ENCODE measurements at places on chromosomes 1 and 21.

DNA sequence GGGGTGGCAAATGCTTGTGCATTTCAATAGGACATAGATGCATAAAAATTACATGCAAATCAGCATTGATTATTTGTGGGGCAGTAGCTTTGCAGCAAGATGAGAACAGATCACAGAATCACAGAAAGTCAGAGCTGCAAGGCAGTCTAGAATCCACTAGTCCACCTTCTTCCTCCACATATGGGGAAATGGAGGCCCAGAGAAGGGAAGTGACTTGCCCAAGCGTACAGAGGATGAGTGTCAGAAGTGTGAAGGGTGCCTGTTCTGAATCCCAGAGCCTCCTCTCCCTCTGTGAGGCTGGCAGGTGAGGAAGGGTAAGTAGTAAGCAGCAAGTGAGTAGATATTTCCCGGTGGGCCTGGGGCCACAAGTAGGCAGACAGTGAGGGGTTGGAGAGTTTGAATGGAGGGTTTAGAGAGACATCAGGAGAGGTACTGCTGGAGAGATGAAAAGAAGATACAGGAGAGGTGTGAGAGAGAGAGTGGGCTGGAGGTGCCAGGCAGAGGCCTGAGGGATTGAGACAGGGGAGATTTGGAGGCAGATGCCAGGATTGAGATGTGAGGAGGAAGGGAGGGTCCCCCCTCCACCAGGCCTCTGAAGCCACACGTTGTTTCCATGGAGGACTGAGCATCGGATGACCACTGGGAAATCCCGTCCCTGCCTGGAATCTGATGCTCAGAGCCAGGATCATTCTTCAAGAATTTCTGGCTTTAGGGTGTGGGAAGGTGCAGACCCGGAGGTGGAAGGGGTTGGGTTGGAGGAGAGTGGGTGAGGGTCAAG lies 4.8 kb upstream of the MYOG start:
- DNase-seq: no peak
- no peaks in the 10 kb centered on the region for H3K36me3 ChIP-seq
- no peaks in the 10 kb centered on the region for H3K4me1 ChIP-seq
- no peak overlapping the region for H3K27ac ChIP-seq
- no peaks in the 10 kb centered on the region for H3K27me3 ChIP-seq

DNA sequence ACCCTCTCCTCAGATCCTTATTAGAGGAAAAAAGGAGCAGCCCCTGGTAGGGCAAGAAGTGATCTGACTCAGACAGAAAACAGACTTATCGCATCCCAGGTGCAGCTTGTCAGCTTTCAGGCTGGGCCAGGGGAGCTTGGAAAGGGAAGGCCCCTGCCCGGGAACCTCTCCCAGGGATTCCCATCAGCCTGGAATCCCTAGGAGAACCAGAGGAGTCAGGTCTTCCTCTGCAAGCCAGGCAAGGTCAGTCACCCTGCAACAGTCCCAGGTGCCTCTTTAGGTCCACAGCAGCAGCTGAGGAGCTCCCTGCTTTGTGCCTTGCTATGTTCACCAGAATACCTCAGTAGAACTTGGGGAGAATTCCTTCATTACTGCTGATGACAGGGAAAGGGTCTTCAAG lies 2.9 kb upstream of the PRAMEF12 start:
- no peaks in the 10 kb centered on the region for H3K27me3 ChIP-seq
- no peak for DNase-seq
- no peak overlapping the region for H3K27ac ChIP-seq
- no peaks in the 10 kb centered on the region for H3K4me1 ChIP-seq

DNA sequence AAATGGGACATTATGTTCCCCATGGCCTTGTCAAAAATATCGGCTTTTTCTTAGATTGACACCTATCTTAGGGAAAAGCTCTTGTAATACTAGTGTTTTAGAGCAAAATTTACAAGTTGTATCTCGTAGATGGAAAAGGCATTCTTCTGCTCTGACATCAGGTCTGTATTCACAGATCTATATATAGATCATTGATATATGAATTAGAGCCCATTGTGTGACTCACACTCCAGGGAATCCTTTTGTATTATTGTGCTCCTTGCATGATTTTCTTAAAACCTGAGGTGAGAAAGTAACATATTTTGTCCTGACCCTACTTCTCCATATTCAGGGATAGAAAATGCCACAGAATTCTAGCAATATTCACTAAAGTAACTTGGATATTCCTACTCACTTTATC lies 1160.8 kb upstream of the B3GALT2 start:
- H3K4me1 ChIP-seq: no peaks in the 10 kb centered on the region
- DNase-seq: no peak
- no peak overlapping the region for H3K27ac ChIP-seq

DNA sequence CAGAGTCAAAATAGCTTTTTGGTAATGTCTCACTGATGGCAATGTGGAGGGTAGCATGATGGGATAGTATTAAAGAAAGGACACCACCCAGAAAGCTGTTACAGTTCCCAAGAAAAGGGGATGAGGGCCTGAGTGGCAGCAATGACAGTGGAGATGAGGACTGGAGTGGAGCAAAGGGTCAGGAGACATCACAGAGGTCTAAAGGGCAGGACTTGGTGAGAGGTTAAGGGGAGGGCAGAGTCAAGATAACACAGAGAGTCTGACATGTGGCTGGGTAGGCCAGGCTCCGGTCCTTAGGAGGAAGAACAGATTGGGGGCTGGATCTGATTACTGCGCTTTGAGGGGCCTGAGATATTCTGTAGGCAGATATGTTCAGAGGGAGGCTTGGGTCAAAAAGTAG lies 19.3 kb downstream of the ELF3 start:
- no peak for DNase-seq
- H3K27ac ChIP-seq: no peak overlapping the region
- no peaks in the 10 kb centered on the region for H3K36me3 ChIP-seq
- H3K4me1 ChIP-seq: no peaks in the 10 kb centered on the region
- no peaks in the 10 kb centered on the region for H3K27me3 ChIP-seq

DNA sequence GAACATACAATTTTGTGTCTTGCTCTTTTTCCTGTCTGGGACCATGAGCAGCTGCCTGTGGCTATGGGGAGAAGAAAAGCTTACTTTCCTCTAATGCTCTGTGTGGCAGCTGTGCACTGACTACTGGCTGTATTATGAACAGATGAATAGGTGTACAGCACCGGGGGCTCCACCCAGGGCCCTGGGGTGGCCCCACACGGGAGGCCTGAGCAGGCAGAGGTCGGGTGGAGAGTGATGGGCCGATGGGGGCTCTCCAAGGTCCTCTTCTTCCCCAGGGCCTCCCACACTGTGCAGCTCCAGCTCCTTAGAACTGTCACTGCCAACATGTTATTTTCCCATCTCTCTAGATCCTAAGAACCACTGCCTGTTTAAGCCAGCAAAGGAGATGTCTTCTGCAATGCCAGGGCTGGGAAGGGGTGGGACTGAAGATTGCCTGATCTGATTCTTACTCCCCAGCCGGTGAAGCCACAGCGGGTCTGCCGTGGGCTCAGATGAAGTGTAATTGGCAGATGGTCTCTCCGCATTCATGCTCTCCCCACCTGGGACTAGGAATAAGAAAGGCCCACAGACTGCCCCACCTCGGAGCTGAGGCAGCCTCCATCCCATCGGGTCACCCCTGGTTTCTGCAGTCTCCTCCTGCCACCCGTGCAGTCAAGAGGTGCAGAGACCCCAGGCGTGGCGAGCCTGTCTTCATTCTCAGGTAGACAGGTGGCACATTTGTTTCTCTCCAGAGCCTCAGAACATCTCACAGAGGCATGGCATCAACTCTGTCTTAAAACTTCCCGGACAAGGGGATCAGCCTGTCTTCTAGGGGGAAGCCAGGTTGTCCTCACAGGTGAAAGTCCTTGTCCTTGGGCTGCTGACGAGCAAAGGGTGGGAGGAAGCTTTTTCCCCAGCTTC lies 186.5 kb upstream of the GALNT2 start:
- no peaks in the 10 kb centered on the region for H3K36me3 ChIP-seq
- H3K4me1 ChIP-seq: no peaks in the 10 kb centered on the region
- no peak overlapping the region for H3K4me3 ChIP-seq
- no peak overlapping the region for H3K27ac ChIP-seq

DNA sequence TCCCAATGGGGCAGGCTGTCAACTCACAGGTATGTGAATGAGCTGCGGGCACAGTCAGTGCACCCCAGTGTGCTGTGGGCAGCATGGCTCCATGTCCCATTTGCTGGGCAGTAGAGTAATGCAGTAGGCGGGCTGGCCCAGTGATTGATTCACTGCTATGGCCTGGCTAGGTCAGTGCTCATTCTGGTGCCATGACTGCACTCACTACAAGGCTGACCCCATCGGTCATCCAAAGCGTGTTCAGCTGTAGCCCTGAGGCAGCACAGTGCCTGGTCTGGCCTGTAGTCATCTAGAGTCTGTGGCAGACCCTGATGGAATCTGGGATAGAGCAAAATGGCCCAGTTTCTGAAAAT lies 7.4 kb downstream of the HYI start:
- H3K4me3 ChIP-seq: no peak overlapping the region
- no peak for DNase-seq
- no peak overlapping the region for H3K27ac ChIP-seq
- peaks cover 76% of the 10 kb centered on the region for H3K36me3 ChIP-seq
- H3K4me1 ChIP-seq: no peaks in the 10 kb centered on the region

DNA sequence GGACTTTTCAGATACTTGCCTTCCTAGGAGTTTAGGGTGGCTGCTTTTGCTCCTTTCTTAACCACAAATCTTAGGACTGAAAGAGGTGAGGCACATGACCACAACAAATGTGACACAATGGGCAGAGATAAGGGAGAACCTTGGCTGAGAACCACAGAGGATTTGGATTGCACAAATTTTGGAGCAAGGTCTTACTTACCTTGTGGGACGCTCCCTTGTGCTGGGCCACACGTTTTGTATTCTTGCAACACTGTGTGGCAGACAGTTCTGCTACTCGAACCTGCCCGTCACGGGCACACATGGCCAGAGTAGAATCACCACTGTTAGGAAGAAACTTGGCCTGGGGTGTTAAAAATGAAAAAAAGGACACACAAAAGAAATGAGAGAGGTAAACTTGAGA lies 23.9 kb downstream of the DCAF8 start:
- no peak overlapping the region for H3K27ac ChIP-seq
- no peak for DNase-seq
- no peak overlapping the region for H3K4me3 ChIP-seq
- no peaks in the 10 kb centered on the region for H3K27me3 ChIP-seq

- H3K27me3 ChIP-seq: no peaks in the 10 kb centered on the region
- no peak overlapping the region for H3K27ac ChIP-seq
- no peaks in the 10 kb centered on the region for H3K4me1 ChIP-seq
- H3K36me3 ChIP-seq: peaks cover 21% of the 10 kb centered on the region
- DNase-seq: peak; percentile 62
Observed at GRCh38 chr1:231550448-231550781, 21.9 kb downstream of the TSNAX start.

DNA sequence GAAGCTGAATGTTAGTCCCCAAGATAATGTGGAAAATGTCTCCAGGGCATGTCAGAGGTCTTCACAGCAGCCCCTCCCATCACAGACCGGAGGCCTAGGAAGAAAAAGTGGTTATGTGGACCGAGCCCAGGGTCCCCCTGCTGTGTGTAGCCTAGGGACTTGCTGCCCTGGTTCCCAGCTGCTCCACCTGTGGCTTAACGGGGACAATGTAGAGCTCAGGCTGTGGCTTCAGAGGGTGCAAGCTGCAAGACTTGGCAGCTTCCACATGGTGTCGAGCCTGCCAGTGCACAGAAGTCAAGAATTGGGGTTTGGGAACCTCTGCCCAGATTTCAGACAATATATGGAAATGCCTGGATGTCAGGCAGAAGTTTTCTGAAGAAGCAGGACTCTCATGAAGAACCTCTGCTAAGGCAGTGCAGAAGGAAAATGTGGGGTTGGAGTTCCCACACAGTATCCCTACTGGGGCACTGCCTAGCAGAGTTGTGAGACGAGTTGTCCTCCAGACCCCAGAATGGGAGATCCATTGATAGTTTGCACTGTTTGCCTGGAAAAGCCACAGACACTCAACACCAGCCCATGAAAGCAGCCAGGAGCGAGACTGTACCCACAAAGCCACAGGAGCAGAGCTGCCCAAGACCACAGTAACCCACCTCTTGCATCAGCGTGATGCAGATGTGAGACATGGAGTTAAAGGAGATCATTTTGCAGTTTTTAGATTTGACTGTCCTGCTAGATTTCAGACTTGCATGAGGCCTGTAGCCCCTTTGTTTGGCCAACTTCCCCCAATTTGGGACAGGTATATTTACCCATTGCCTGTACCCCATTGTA lies 204.9 kb downstream of the MRPL39 start:
- no peaks in the 10 kb centered on the region for H3K36me3 ChIP-seq
- peaks cover 4% of the 10 kb centered on the region for H3K4me1 ChIP-seq
- no peak overlapping the region for H3K27ac ChIP-seq
- no peak for DNase-seq
- H3K4me3 ChIP-seq: no peak overlapping the region

DNA sequence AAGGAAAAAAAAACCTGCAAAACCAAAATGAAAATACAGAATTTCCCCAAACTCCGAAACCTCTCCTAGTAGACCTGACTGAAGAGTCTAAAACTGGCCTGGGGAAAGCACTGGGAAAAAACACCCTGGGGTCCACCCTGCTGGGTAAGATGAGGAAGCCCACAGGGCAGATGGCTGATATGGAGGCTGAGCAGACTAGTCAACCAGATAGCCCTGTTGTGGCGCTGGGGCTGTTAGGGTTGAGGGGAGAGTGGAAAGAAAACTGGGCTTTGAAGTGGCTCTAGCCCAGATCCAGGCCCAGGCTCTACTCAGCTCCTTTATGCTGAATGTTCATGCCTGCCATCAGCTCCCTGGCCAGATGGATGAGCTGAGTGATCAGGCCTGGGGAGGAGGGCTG lies 6.8 kb upstream of the SLAMF1 start:
- no peaks in the 10 kb centered on the region for H3K27me3 ChIP-seq
- no peaks in the 10 kb centered on the region for H3K36me3 ChIP-seq
- no peak for DNase-seq
- no peak overlapping the region for H3K27ac ChIP-seq

GRCh38 chr1:112934577-112934976 lies 21.4 kb downstream of the SLC16A1 start:
- no peaks in the 10 kb centered on the region for H3K36me3 ChIP-seq
- H3K4me3 ChIP-seq: no peak overlapping the region
- no peaks in the 10 kb centered on the region for H3K4me1 ChIP-seq
- no peak overlapping the region for H3K27ac ChIP-seq
- no peaks in the 10 kb centered on the region for H3K27me3 ChIP-seq
- DNase-seq: no peak

DNA sequence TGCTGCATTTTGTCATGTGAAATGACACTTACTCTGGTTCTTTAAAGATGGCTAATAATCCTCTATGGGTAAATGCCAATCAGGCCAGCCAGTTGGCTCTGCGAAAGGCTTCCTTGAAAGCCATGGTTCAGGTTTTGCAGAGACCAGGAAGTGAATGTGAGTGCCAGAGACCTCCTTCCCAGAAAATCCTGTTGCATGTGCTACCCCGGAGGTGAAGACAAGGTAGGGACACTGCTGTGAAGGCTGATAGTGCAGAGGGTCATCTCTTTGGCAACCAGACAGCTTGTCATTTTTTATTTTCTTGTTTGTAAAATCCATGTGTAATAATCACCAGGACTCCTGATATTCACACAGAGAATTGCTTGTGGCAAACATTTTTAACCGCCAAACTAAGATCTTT lies 18.7 kb downstream of the LRRC8D start:
- no peak overlapping the region for H3K4me3 ChIP-seq
- H3K27ac ChIP-seq: no peak overlapping the region
- H3K36me3 ChIP-seq: no peaks in the 10 kb centered on the region
- H3K4me1 ChIP-seq: peaks cover 10% of the 10 kb centered on the region
- no peaks in the 10 kb centered on the region for H3K27me3 ChIP-seq

- H3K27me3 ChIP-seq: no peaks in the 10 kb centered on the region
- peaks cover 11% of the 10 kb centered on the region for H3K36me3 ChIP-seq
- no peak for DNase-seq
- no peak overlapping the region for H3K4me3 ChIP-seq
Observed at GRCh38 chr1:15965228-15965767, 10.6 kb downstream of the ZBTB17 start.

GRCh38 chr1:51306950-51307349 lies 23.4 kb downstream of the TTC39A start:
- DNase-seq: no peak
- H3K4me1 ChIP-seq: no peaks in the 10 kb centered on the region
- H3K36me3 ChIP-seq: no peaks in the 10 kb centered on the region

All from natural killer cell (primary cell).